ENCODE measurements at places on chromosomes 13 and 19. TPM values are rescaled to one million over a fixed set of nuclear protein-coding genes. Genes with fewer than 3 reads are reported as not detected.

GRCh38 chr19:48741129-48741999, 954 bp upstream of the RASIP1 start:
- DNase-seq: no peak

GRCh38 chr13:98089246-98089645, 53.6 kb upstream of the FARP1 start:
- no peak for DNase-seq

DNA sequence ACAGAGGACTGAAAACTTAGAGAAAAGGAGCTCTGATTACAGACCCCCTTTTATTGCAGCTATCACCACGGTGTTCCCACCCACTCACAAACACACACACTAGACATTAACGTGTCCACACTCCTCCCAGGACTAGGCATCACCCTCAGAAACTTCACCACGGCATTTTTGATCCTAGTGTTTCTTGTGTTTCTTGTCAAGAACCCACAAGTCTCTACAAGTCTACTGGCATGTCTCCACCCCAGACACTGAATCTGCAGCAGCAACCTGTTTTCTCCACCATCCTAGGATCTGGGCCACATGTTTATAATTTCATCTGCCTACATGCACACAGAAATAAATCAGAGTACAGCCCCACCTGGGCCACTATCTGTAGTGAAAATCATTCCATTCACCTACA, 4.3 kb downstream of the ZNF486 start:
- no peak for DNase-seq

DNA sequence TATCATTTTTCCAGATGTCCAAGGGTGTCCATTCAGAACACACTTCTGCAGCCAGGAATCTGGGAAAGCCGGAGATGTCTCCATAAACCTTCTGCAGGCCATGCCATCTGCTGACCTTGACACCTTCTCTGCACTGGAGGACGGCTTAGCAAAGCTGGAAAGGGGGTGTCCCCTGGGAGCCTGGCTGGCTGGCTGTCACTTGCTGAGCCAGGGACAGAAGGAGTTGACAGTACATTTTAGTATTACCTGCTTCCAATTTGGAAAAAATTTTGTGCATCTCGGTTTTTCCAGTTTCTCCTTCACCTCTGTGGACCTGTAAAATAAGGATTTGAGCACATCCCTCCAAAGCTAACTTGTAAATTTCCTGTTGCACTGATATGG, 8.1 kb upstream of the CHST8 start:
- DNase-seq: no peak

Gene WDR83
- total RNA-seq: 19.6 TPM

Gene MISP3
- 0.69 TPM for total RNA-seq

Data from activated CD4-positive, alpha-beta T cell treated with anti-CD3 and anti-CD28 coated beads, Interleukin-2, amount 10 ng/mL, durations not matched to agents 7 days and 5 days (primary cell).